ENCODE measurements at places on chromosomes 12 and 14.

- peak; percentile 39 for DNase-seq
These were observed 15.1 kb downstream of the RNF41 start for GRCh38 chr12:56206452-56207166.

- no peak for DNase-seq
These were observed 18.5 kb upstream of the CD9 start for GRCh38 chr12:6181583-6182278.

DNA sequence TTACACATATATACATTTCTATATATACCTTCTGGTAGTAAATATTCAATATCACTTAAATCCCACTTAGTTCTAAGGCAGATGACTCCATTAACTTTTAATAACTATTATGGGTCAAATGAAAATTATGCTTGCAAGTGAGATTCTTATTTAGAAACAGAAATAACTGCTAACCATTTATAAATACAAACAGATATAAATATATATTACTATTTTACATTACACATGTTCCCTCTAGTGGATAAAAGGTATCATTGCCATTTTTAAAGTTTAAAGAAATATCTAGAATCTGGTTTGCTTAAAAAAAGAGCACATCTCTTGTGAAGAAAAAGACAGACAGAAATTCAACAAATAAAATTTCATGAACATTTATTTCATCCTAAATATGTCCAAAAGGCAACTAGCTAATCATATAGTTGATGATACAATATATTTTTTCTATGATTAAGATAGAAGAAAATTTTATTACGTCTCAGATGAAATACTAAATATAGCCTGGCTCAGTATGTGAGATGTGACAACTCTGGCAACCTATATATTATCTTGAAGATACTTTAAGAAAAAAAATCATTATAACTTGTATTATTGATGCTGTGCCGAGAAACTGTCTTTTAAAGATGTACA is 11.7 kb upstream of the RAD51AP1 start:
- DNase-seq = peak; percentile 5

DNA sequence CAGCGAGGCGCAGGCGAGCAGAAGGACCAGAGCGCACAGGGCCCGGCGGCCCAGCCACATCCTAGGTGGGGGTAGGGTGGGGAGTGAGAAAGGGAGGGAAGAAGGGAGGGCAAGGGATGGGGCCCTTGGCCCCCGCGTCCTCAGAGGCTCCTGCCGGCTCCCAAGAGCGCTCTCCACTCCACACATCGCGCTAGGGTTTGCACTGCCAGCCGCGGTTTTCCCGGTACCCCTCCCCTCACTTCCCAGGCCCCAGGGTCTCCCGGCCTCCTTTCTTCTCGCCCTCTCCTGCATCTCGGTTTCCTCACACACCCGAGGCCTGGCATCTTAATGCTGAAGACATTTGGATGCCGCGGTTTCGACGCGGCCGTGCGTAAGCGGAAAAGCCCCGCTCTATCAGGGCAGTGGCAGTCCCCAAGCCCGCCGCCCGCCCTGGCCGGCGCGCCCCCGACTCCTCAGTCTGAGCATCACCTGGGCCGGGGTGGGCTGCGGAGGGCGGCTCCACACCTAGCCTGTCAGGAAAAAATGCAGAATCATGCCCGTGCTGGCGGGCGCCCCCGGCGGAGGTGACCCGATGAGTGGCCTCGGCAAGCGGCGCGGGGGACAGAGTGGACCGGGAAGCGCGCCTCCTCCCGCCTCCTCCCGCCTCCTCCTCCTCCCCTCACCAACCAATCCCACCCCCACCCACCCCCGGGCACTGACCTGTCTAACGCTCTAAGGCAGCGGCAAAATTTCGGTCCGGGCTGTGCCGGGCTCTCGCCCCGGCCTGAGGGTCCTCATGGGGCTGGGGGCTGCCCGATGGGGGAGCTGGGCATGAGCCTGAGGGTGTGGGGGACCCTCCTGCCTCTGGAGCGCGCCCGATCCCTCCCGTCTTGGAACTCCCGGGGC is 686 bp downstream of the B4GALNT1 start:
- DNase-seq = no peak

DNA sequence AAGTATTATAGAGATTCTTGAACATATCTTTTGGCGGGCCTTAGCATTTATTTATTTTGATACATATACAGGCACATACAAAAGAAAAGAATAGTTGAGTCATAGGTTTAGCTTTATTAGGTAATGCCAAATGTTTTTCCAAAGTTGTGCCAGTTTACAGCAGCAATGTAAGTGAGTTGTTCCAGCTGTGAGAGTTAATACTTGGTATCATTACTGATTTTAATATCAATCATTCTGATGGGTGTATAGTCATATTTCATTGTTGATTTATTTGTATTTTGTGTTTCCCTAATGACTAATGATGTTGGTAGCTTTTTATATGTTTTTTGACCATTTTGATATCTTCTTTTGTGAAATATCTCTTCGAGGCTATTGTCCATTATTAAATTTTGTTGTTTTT is 122.4 kb downstream of the MIPOL1 start:
- DNase-seq = no peak

DNA sequence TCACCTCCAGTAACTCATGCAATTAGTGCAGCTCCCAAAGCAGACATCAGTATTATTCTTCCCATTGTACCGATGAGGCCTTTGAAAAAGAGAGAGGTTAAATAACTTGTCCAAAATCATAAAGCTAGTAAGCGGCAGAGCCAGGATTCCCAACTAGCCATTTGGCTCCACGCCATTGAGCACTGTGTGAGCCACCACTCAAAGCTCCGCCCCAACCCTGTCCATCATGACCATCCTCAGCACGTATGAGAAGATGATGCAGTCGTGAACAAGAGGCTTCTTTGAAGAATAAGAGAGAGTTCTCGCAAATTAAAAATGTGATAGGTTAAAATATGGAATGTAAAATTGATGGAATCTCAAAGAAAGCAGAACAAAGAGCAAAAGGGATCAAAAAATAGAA is 14.6 kb downstream of the CLMN start:
- DNase-seq = no peak

Measured in HFFc6 (cell line).